ENCODE measurements at places on chromosomes 2 and 18.

GRCh38 chr2:61712060-61712459, 141.8 kb downstream of the FAM161A start:
- no peak for DNase-seq

- DNase-seq = no peak
Measured at GRCh38 chr18:5478261-5478660, 65.5 kb downstream of the EPB41L3 start.

DNA sequence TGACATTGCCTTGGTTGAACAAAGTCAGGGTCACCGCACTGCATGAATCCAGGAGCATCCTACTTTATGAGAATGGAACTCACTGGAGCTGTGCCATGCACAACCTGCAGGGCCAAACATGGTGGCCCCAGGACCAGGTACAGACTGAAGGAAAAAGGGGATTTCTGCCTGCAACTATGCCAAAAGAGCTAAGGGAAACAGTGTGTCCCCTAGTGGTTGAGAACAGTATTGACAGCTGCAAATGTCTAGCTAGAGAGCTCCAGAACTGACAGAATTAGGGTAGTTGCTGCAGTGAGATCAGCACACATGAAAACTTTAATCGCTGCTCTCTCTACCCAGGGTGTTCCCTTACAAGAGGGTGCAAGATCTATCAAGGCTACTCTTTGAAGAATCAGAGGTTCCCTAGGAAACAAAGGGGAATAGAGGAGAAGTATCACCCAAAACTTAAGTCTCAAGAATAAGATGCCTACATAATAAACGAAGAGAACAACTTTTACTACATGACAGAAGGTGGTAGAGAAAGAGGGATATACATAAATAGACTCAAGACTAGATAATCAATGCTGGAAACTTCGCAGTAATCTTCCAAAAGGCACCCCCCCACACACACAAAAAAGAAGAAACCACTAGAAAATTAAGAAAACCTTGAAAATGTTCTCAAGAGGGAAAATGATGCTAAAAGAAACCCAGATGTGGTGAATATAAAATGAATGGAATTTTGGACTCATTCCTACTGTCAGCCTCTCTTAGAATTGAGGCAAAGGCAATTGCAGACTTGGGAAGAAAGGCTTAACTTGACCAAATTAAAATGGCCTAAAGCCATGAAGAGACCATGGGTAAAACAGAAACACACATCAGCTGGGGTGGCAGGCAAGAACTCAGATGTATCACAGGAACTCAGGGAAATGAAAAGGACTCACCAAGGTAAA, 43.6 kb upstream of the IHH start:
- no peak for DNase-seq

GRCh38 chr2:196927376-196928225, 1.1 kb upstream of the PGAP1 start:
- DNase-seq = no peak

DNA sequence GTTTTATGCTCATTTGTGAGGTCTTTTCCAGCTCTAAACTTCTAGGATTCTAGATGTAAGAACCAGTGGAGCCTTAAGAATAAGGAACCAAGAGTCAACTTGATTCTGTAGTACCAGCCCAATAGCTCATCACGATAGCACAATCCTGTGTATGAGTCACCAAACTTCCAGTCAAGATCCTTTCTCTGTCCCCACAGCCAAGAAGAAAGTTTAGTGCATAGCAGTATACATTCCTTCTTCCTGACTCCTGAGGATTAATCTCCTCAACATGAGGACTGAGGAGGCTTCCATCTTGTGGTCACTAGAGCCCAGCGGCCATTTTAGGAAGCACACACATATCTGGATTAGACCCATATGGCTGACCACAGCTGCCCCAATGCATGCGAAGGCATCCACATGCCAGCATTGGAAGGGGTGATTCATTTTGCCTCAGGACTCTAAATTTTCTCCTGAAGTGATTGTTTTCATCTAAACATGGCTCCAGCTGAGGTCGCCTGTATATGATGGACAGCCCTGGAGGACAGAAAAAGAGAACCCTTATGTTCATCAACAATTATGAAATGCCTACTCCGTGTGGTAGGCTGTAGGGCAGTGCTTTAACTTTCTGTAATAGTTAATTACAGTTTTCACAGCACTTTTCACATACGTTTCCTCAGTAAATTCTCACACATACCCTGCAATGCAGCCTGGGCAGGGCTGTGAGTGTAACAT, 53.5 kb downstream of the RASGRP3 start:
- DNase-seq = no peak

DNA sequence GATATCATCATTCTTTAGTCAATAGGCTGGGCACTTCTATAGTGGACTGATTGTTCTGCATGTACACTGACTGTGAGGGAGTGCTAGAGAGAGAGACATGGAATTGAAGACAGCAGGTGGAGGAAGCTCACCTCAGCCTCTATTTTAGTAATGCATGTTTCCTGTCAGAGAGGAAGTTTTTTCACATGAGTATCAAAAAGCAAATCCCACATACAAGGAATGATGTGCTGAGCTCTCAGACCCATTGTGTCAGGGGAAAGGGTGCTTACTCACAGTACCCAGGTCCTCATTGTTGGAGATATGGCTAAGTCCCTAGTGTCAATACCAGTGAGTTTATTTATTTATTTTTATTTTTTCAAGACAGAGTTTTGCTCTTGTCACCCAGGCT, 9.9 kb upstream of the CDK15 start:
- no peak for DNase-seq

DNA sequence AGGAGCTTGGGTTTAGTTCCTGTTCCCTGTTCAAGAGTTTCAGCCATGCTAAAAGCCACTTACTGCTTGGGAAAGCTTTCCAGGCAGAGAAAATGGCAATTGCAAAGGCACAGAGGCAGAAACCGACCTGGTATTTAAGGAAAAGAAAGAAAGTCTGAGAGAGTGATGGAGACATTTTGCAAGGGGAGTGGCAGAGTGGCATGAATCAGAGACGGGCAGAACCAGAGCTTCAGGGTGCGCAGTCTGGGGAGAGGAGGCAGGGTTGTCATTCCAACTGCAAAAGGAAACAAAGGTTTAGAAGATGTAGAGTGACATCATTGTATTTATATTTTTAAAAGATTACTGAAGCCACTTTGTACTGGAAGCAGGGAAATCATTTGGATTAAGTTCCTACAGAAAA, 14.9 kb upstream of the GNAL start:
- no peak for DNase-seq

GRCh38 chr2:4427083-4427482, 723.7 kb downstream of the DCDC2C start:
- DNase-seq = no peak

- no peak for DNase-seq
Measured at GRCh38 chr18:25735459-25735858, 355.0 kb downstream of the SS18 start.

GRCh38 chr2:127108090-127108523, 1.2 kb upstream of the BIN1 start:
- no peak for DNase-seq

- no peak for DNase-seq
Measured at GRCh38 chr2:232351686-232352510, 26.7 kb upstream of the ALPP start.

- no peak for DNase-seq
Measured at GRCh38 chr18:49019446-49020045, 68.8 kb upstream of the SMAD7 start.

- DNase-seq = no peak
Measured at GRCh38 chr2:16096962-16097361, 156.6 kb downstream of the MYCN start.

- no peak for DNase-seq
Measured at GRCh38 chr18:13635046-13635445, 91.3 kb downstream of the FAM210A start.

DNA sequence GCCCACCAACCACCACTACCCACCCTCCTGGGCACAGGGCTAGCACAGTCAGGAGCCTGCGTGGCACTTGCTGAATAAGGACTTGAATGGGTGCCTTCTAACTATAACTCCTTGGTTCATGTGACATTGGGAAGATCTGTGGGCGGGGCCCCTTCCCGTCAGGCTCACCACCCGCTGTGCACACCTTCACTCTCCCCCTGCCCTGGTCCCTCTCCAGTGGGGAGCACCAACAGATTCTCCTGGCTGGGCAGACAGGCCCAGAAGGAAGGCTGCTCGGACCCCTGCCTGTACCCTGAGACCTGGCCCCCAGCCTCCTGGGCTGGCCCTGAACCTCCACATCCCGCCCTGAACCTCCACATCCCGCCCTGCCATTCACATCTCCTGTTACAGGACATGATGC, 33.4 kb upstream of the POMC start:
- no peak for DNase-seq

- no peak for DNase-seq
Measured at GRCh38 chr2:235670974-235671787, 177.3 kb downstream of the AGAP1 start.

DNA sequence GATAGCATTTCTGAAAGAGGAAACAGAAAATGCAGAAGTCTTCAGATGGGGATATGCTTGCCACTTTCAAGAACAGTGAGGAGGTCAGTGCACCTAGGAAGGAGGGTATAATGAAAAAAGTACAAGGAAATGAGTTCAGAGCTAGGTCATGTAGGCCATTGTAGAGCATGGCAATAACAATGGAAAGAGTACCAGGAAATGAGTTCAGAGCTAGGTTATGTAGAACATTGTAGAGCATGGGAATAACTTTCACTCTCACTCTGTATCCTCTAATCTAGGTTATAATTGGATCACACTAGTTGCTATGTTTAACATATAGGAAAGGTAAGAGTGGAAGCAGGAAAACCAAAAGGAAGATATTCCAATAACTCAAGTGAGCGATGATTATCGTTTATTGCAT, 12.3 kb downstream of the SCG2 start:
- no peak for DNase-seq

GRCh38 chr2:106104332-106105062, 89.6 kb downstream of the UXS1 start:
- DNase-seq = peak; percentile 24

DNA sequence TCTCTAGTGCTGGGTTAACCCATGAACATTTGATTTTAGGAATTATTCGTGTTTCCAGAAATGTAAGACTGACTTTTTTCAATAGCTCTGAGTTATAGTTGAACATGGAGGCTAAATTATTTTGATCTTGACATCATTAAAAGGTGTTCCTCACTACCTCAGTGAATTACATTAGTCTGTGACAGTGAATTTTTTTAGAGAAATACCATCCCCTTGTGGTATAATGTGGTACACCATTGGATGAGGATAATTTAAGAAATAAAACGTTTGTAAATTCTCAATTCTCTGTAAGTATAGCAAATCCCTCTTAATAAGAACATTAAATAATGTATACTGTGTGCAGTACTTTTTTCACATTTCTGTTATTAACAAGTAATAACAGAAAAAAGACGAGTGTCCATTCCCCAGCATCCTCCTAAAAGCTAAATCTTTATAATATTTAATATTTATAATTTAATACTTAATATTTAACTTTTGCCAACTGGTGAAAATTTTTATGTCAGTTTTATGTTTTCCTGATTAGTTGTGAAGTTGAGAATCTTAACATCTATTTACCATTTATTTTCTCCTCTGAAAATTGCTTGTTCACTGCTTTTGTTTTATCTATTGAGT, 70.3 kb upstream of the CWC22 start:
- no peak for DNase-seq

DNA sequence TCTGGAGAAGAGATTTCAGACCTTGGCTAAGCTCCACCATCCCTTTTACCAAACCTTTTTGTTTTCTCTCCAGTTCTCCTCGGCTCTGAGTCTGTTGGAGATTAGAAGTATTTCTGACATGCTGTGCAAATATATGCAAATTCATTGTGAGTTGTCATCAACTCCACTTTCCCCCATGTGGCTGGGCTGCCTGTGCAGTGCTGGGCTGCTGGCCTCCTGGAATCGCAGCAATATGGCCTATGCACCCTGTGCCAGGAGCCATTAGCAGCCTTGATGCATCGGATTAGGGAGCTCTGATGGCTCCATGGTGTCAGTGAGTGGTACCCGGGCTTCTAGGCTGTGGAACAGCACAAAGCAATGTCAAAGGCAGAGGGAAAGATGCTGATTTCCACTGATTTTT, 80.0 kb downstream of the GPR39 start:
- DNase-seq = no peak

DNA sequence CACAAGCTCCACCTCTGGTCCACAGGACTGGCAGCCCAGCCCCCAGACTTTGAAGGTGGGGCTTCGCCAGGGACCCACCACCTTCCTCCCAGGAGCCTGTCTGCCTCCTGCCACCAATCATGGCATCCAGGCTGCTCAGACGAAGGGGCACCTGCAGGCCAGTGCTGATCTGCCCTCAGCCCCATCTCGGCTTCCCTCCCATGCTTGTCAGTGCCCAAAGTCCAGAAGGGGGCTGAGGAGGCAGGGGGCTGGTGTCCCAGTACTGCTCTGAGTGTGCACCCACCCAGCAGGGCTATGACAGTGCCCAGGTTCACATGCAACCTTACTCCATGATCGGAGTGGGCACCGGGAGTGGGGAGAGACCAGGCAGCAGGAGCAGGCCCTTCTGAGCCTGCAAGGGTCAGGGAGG, 25.3 kb upstream of the RUFY4 start:
- no peak for DNase-seq

GRCh38 chr2:39008665-39009064, 112.2 kb downstream of the SOS1 start:
- DNase-seq = no peak

Data from SK-N-MC (cell line).